WTC11 (cell line): ENCODE measurements at places on chromosomes 16 and 17. TPM values are rescaled to one million over a fixed set of nuclear protein-coding genes. Genes with fewer than 3 reads are reported as not detected.

Gene PPY
- total RNA-seq: not detected in 3 replicates

Gene COPS3
- total RNA-seq: 71.6 to 78.3 TPM (median 74.8 TPM) in 3 replicates

Gene TLCD3B
- 28.1 to 30.3 TPM (median 30.2 TPM) in 3 replicates for total RNA-seq

Gene MPP3
- 9.2 to 11.3 TPM (median 10.3 TPM) in 3 replicates for total RNA-seq

Gene HP
- total RNA-seq: 10.0 to 20.6 TPM (median 11.1 TPM) in 3 replicates

Gene RAB26
- total RNA-seq: 6.2 to 7.3 TPM (median 6.9 TPM) in 3 replicates

Gene ACAP1
- total RNA-seq: 58.6 to 63.9 TPM (median 60.6 TPM) in 3 replicates

Gene CCDC200
- total RNA-seq: not detected in 3 replicates

Gene JPT1
- total RNA-seq: 289 to 341 TPM (median 300 TPM) in 3 replicates

Gene MYH1
- not detected in 3 replicates for total RNA-seq

Gene CASKIN1
- 9.4 to 15.7 TPM (median 11.3 TPM) in 3 replicates for total RNA-seq

Gene NPIPA7
- 4.9 to 8.5 TPM (median 7.1 TPM) in 3 replicates for total RNA-seq

Gene HSD11B2
- total RNA-seq: 33.4 to 38.3 TPM (median 36.4 TPM) in 3 replicates

Gene FNDC8
- not detected in 3 replicates for total RNA-seq

Gene FAM20A
- total RNA-seq: 1.3 to 5.8 TPM (median 2.0 TPM) in 3 replicates

Gene KRTAP2-2
- not detected in 3 replicates for total RNA-seq

Gene TBC1D3G
- not detected in 3 replicates for total RNA-seq

Gene C17orf107
- 8.2 to 8.7 TPM (median 8.7 TPM) in 3 replicates for total RNA-seq

Gene VTN
- 0.82 to 1.6 TPM (median 1.3 TPM) in 3 replicates for total RNA-seq

Gene G6PC1
- 0.37 TPM in 1 of 3 replicates, not detected in the others for total RNA-seq

Gene KRT33A
- not detected in 3 replicates for total RNA-seq

Gene DHX58
- 6.3 to 7.6 TPM (median 7.3 TPM) in 3 replicates for total RNA-seq

Gene WSCD1
- total RNA-seq: 57.5 to 80.2 TPM (median 71.9 TPM) in 3 replicates

Gene FLYWCH1
- total RNA-seq: 27.2 to 34.2 TPM (median 32.6 TPM) in 3 replicates

Gene KRTAP17-1
- total RNA-seq: not detected in 3 replicates

Gene CES5A
- not detected in 3 replicates for total RNA-seq

Gene DCUN1D3
- total RNA-seq: 12.8 to 14.7 TPM (median 14.4 TPM) in 3 replicates

Gene MRPS7
- 85.8 to 94.7 TPM (median 87.5 TPM) in 3 replicates for total RNA-seq

Gene ACSM2A
- 0.14 TPM in 1 of 3 replicates, not detected in the others for total RNA-seq

Gene TMEM98
- 66.0 to 70.3 TPM (median 69.8 TPM) in 3 replicates for total RNA-seq

Gene SLFN14
- not detected in 3 replicates for total RNA-seq

Gene HBA1
- 2.1 to 3.4 TPM (median 3.1 TPM) in 3 replicates for total RNA-seq

Gene MYOCD
- 0.78 to 1.2 TPM (median 0.85 TPM) in 3 replicates for total RNA-seq

Gene SMPD3
- total RNA-seq: 0.99 to 1.4 TPM (median 1.2 TPM) in 3 replicates

Gene TBC1D3E
- total RNA-seq: not detected in 3 replicates

Gene RNFT1
- total RNA-seq: 4.0 to 4.9 TPM (median 4.8 TPM) in 3 replicates

Gene HSD17B1
- total RNA-seq: 1.5 to 1.6 TPM (median 1.5 TPM) in 3 replicates

Gene CCL16
- not detected in 3 replicates for total RNA-seq

Gene CTRB1
- 3.9 to 5.7 TPM (median 5.7 TPM) in 3 replicates for total RNA-seq

Gene SLC5A11
- total RNA-seq: 0.11 to 0.23 TPM in 2 of 3 replicates, not detected in the other

Gene TBX21
- total RNA-seq: 0.15 to 0.18 TPM in 2 of 3 replicates, not detected in the other

Gene SLFN13
- 19.7 to 22.1 TPM (median 20.8 TPM) in 3 replicates for total RNA-seq

Gene OTOA
- 0.07 to 0.11 TPM (median 0.07 TPM) in 3 replicates for total RNA-seq

Gene EPX
- total RNA-seq: not detected in 3 replicates

Gene ZC3H18
- total RNA-seq: 57.3 to 65.6 TPM (median 61.8 TPM) in 3 replicates

Gene CES4A
- 0.57 to 0.89 TPM (median 0.61 TPM) in 3 replicates for total RNA-seq

Gene KCNH6
- 2.1 to 2.4 TPM (median 2.3 TPM) in 3 replicates for total RNA-seq

Gene BIRC5
- 115 to 117 TPM (median 117 TPM) in 3 replicates for total RNA-seq

Gene ELMO3
- 13.6 to 15.6 TPM (median 15.3 TPM) in 3 replicates for total RNA-seq

Gene IL17C
- 0.80 to 1.9 TPM (median 1.5 TPM) in 3 replicates for total RNA-seq

Gene ABCA9
- not detected in 3 replicates for total RNA-seq

Gene PSMC3IP
- 20.1 to 23.3 TPM (median 21.6 TPM) in 3 replicates for total RNA-seq

Gene ZSCAN10
- total RNA-seq: 263 to 286 TPM (median 271 TPM) in 3 replicates

Gene CEMP1
- total RNA-seq: 0.14 to 0.32 TPM (median 0.15 TPM) in 3 replicates

Gene KRTAP2-3
- total RNA-seq: not detected in 3 replicates

Gene GPR179
- total RNA-seq: 0.09 to 0.46 TPM (median 0.46 TPM) in 3 replicates
